ENCODE measurements at places on chromosomes 2 and 18.

GRCh38 chr2:30237239-30237965 lies 6.1 kb downstream of the LBH start:
- DNase-seq, result no peak

DNA sequence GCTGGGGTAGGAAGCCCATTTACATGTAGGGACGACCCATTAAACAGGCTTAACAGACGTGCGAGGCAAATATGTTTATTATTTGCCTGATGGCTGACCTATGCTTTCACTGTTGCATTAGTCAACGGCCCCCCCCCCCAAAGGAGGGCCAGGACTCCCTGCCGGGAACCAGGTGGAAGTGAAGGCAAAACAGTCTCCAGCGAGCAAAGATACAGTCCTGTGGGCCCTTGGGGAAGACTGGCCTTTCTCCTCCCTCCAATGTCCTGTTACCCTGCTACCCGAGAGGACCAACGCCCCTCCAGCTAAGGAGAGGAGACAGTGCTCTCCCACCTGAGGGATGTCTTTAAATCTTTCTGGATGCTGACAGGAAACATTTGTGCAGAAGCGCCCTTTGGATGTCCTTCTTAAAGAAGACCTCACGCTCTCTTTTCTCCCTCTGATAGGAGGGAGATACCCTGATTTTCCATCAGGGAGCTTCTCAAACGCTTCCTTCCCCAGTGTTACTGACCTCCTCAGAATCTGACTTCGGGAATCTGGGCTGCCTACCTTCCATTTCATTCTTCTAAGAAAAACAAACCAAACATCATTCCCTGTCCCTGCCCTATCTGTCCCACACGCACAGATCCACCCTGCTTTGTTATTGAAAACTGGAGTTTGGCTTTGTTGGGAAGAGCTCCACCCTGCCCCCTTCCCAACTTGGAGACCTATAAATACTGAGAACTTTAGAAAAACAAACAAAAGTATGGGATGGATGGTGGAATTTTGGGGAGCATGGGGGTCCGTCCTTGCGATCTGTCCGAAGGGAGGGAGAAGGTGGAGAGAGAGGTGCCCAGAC lies 135.9 kb upstream of the SIX3 start:
- DNase-seq, result no peak

- DNase-seq, result no peak
Measured at GRCh38 chr2:120949957-120950590, 214.4 kb downstream of the GLI2 start.

GRCh38 chr2:83703598-83703997 lies 755.5 kb downstream of the SUCLG1 start:
- no peak for DNase-seq

GRCh38 chr2:216418981-216419380 lies 6.7 kb downstream of the SMARCAL1 start:
- DNase-seq, result no peak

DNA sequence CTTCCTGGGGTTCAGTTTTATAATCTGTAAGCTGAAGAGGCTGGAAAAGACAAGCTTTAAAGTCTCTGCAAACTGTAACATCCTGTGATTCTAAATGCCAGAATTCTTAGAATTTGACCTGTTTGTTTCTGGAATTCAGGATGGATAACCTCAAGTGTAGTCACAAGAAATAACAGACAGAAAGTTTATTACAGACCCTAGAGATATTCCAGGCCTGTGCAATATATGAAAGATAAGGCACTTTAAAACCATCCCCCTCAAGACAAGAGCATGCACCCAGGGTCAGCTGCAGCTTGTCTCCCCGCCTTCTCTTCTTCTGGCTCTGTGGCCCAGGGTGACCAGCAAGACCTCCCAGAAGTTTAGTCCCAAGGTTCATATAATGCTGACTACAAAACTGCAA lies 298.7 kb upstream of the ACVR2A start:
- DNase-seq, result no peak

GRCh38 chr2:197121255-197121654 lies 189.3 kb downstream of the ANKRD44 start:
- DNase-seq, result no peak

- no peak for DNase-seq
Measured at GRCh38 chr2:183605440-183605839, 481.2 kb downstream of the NUP35 start.

Measured in T47D (cell line).